ENCODE measurements at places on chromosomes 5 and 9. TPM values are rescaled to one million over a fixed set of nuclear protein-coding genes. Genes with fewer than 3 reads are reported as not detected.

The CAST gene
- 84.8 TPM for polyA plus RNA-seq

The CCDC69 gene
- 54.7 TPM for polyA plus RNA-seq

The MTX3 gene
- polyA plus RNA-seq, result 5.4 TPM

GRCh38 chr5:74206579-74207550, 433.7 kb downstream of the ENC1 start:
- peak; percentile 81 for DNase-seq

- no peak for DNase-seq
These were observed 33.8 kb upstream of the ACO1 start for GRCh38 chr9:32350682-32351081.

GRCh38 chr5:180178531-180179441, 30.2 kb downstream of the RASGEF1C start:
- DNase-seq, result no peak

DNA sequence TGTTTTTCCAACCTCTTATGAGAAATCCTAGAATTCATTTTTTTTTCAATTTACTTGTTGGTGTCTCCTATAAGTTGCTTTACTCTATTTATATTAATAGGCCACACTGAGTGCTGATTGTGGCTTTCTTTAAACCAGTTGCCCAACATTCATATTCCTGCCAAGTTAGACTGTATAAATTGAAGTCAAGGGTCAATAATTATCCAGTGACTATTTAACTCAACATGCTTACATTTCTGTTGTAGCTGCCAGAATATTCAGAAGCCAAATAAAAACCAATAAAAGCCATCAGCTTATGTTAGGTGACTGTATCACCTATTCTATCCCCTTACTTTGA, 169.0 kb downstream of the PTPRD start:
- DNase-seq, result no peak

DNA sequence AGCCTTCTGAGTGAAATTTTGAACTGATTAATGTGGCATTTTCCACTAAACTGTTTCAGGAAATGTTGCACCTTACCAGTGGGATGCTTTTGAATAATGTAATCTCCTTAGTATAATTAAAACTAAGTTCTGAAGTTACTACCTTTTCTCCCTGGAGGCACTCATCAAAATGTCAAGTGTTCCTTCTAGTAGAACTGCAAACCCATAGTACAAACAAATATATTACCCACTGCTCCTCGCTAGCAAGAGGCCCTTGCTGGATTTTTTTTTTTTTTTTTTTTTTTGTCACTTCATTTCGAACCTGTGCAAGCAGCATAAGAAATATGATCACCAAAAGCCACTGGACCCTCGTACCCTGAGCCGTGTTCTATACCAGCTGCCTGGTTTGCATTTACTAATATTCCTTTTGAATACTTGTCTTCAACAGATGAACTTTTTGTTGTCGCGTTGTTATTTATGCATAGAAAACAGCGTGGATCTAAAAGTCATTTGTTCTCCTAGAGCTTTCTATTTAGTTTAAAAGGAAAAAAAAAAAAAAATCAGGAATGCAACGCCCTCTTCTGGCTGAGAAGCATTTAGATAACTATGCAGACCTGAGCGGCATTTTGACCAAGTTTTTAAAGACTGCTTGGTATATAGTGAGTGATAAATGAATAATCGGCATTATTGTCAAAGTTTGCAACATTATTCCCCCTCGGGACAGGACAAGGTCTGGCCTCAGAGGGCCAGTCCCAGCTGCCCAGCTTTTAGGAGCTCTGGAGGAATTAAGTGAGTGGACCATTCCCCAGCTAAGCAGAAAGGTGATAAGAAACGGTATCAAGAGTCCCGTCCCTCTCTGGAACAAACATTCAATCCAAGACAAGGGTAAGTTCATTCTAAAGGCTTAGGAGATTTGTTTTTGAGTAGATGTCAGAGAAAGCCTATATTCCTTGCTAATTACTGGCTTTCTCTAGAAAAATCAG, 162.5 kb upstream of the KIF2A start:
- peak; percentile 67 for DNase-seq

DNA sequence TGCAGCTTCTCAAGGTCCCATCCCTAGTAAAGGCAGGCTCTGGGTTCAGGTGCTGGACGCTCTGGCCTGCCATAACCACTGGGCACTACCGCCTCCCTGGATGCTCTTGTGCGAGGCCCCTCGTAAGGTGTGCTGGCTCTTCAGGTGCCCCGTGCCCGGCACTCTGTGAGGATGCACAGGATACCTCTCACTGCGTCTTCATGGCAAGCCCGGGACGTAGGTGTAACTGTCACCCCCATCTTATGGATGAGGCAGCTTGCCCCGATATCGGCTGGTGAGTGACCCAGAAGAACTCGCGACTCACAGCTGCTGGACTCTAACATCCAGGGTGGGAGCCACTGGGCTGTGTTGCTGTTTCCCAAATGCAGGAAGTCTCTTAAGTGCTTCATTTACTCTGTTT, 79.0 kb downstream of the GTF3C4 start:
- no peak for DNase-seq

GRCh38 chr5:71587766-71588532, 809 bp downstream of the MCCC2 start:
- DNase-seq, result no peak

DNA sequence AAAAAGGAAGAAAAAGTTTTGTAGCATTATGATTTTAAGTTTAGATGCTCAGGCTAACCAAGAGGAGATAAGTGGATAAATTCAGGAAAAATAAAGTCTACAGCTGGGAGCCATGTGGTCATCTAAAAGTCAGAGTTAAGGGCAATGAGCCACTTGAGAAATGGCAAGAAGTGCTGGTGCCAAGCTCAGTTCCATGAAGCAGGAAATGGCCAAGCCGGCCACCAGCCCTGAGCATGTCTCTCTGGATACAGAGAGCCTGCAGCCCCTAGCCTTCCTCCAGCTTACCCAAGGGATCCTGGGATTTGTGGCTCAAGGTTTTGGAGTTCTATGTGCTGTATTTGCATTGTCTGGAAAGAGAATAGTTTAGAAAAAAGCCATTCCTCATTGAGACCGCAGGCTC, 12.2 kb upstream of the S1PR3 start:
- no peak for DNase-seq
